ENCODE measurements at places on chromosomes 6 and 20.

- no peak for DNase-seq
Measured at GRCh38 chr6:36210886-36211595, 14.5 kb downstream of the BRPF3 start.

GRCh38 chr6:10510592-10511367 is 10.4 kb upstream of the GCNT2 start:
- peak; percentile 29 for DNase-seq

DNA sequence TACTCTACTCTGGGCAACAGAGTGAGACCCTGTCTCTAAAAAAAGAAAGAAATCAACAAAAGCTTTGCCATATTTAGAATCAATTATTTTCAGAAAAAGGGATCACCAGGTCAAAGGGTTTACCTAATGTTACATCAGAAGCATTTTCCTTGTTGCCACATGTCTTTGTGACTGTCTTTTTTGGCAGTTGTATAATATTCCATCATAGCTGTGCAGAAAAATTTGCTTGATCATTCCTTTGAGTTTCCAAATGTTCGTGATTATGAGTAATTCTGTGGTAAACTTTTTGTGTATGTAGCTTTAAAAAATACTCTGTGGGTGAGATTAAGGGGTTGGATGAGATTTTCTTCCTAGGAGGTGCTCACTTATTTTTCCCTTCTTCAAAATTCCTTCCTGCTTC is 26.4 kb downstream of the PNPLA1 start:
- DNase-seq: no peak

GRCh38 chr6:138500867-138501446 is 1.7 kb upstream of the NHSL1 start:
- DNase-seq: no peak

DNA sequence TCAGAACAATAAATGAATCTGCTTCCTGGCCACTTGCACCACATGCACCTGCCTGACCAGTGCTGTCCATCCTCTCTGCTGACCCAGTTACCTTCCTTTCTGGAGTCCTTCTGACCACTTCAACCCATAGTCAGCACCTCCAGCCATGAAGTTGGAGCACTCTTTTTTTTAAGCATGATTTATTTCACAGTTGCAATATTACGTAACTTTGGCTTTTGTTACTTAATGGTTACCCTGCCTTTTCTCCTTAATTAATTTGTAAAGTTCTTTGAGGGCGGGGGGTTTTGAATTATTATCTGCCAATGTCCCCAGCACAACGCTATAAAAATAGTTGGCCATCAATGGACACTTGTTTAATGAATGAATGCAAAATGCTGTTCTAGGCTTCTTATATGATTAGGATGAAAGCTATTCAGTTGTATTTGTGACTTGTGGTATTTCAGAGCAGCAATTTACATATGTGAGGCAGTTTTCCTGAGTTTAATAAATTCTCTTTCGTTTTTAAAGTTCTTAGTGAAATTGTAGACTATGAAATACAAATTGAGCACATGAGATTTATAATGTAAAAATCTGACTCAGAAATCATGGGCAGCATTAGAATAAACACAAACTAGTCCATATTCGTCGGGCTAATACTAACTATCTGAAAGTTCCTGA is 180.0 kb downstream of the HS3ST5 start:
- no peak for DNase-seq

Data from stimulated activated CD4-positive, alpha-beta T cell treated with anti-CD3 and anti-CD28 coated beads, Interleukin-4, amount 100 ng/mL, for 1 hour (primary cell).